ENCODE measurements at places on chromosomes 7 and 10. TPM values are rescaled to one million over a fixed set of nuclear protein-coding genes. Genes with fewer than 3 reads are reported as not detected.

The SFXN2 gene
- polyA plus RNA-seq, result 12.3 TPM

The SPDYE18 gene
- 0.61 TPM for polyA plus RNA-seq

The UTF1 gene
- not detected for polyA plus RNA-seq

The PRXL2A gene
- 214 TPM for polyA plus RNA-seq

The MOGAT3 gene
- polyA plus RNA-seq, result 10.5 TPM

DNA sequence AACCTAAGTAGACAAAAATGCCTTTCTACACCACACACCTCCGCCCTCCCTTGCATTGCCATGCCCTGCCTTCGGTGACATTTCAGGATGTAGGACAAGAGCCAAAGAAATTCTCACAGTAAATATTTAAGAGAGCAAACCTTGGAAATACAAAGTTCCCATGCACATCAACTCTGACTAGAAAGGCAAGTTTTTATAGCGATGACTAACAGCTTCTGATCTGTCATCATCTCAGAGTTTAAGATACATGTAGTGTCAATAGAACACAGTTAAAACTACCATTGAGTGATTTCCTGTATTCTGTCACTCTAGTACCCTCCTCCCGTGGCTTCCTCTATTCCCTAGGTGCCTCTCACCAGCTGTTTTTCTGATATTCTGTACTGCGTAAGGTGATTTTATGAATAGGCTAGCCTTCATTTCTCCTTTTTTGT lies 20.7 kb downstream of the SLC16A9 start:
- DNase-seq, result no peak

DNA sequence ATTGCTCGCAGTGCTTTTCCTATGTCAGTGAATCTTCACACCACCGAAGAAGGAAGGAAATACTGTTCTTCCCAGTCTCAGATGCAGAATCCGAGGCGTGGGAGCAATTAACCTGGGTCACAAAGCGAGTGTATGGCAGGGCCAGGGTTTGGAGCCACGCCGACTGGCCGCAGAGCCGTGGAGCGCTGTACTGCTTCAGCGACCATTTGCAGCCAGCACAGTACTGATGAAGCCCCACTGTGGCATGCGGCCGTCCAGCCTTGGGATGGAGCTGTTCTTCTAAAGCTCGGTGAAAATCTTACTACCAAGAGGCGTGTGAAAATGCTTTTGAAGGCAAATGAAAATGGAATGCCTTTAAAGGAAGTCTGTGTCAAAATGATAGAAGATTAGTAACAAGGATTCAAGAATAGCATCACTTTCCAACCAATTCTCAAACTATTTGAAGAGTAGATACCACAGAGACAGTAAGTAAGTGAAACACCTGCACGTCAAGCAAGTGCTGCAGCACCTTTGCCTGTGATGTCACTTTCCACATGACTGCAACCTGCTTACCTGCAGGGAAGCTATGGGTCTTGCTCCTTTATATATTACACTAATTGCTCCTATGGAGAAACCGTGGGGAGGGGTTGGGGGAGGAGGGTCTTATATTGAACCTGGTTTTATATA lies 4.9 kb downstream of the PPP2R2D start:
- DNase-seq, result no peak

- DNase-seq, result no peak
These were observed 239.0 kb upstream of the PODXL start for GRCh38 chr7:131795400-131795799.

DNA sequence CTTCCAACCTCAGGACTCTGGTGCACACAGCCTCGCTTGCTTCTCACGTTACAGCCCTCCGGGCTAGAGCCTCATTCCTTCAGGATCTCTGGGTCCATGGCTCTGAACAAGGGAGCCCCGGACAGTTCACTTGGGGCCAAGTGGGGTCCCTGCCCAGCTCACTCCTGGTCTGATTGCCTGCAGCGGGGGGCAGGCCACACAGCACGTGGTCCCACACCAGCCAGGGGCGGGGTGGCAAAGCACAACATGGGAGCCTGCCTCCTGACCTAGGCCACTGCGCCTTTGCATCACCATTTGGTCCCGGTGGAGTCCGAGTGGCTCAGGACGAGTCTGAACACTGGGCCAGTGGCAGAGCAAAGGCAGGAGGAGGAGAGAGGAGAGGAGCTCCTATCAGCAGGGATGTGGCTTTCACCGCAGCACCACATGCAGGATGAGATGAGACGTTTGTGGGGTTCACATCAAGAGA lies 13.4 kb upstream of the CRYGN start:
- DNase-seq, result no peak

- DNase-seq, result peak; percentile 79
These were observed 3.5 kb downstream of the ARID5B start for GRCh38 chr10:61904733-61905725.

GRCh38 chr10:117550076-117550475 lies 7.5 kb downstream of the EMX2 start:
- DNase-seq, result no peak

GRCh38 chr7:83807774-83808173 lies 158.8 kb upstream of the SEMA3E start:
- no peak for DNase-seq

- no peak for DNase-seq
These were observed 618 bp upstream of the TBXAS1 start for GRCh38 chr7:139828446-139828845.

- no peak for DNase-seq
These were observed 81.0 kb downstream of the CFAP58 start for GRCh38 chr10:104434601-104435000.

DNA sequence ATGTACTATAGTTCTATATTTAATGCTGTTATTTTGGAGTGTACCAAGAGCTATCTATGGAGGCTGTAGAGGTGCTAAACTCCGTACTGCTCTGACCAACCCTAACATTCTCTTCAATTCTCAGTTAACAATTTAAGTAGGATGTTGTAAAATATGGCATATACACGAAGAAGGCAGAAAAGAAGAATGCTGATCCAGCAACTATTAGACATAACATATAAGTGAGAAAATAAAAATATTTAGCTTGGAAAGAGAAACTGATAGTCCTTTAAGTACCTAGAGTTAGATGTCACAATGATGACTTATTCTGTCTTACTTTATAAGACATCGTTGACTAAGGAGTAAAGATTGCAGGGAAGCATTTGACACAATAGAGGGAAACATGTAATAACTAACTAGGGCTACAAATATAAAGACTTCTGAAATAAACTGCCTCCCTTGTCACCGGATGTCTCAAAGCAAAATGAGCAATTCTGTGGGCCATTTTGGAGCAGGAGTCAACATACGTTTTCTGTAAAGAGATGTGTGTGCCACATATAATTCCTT lies 159.5 kb downstream of the CPEB3 start:
- DNase-seq, result no peak

GRCh38 chr10:116699471-116700150 lies 42.8 kb downstream of the HSPA12A start:
- DNase-seq, result no peak

- no peak for DNase-seq
These were observed 108.6 kb upstream of the COL1A2 start for GRCh38 chr7:94286111-94286510.

GRCh38 chr7:4745971-4746919 lies 29.2 kb upstream of the AP5Z1 start:
- DNase-seq, result peak; percentile 64

GRCh38 chr7:127413962-127414361 lies 21.5 kb upstream of the ZNF800 start:
- DNase-seq, result no peak

GRCh38 chr10:97873569-97873968 lies 23.9 kb downstream of the GOLGA7B start:
- no peak for DNase-seq

- DNase-seq, result no peak
These were observed 782.1 kb upstream of the LRRN3 start for GRCh38 chr7:110308791-110309190.

DNA sequence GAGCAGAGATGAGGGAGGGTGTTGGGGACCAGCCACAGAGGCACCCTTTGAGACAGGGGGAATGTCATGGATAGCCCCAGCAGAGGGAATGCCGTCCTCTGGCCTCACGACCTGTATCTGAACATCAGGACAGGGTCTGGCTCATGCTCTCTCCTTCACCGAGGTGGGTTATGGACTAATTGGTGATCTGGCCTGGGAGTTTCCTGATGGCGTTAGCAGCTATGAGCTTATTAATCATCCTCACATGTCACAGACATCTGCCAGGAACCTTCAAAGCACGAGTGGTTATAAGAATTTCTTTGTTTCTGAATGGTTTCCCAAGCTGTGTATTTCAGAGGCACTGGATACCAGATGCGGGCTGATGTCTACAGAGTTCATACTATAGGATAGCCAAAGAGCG lies 6.9 kb downstream of the CPA4 start:
- DNase-seq, result no peak

- no peak for DNase-seq
These were observed 22.5 kb downstream of the CAV1 start for GRCh38 chr7:116547347-116547746.

GRCh38 chr7:108112683-108113082 lies 17.5 kb downstream of the LAMB4 start:
- DNase-seq, result no peak

GRCh38 chr7:112798274-112799159 lies 8.3 kb upstream of the TMEM168 start:
- no peak for DNase-seq

- DNase-seq, result no peak
These were observed 95.4 kb downstream of the HIF1AN start for GRCh38 chr10:100631192-100631591.

GRCh38 chr10:44279426-44280126 lies 105.3 kb downstream of the CXCL12 start:
- DNase-seq, result no peak

DNA sequence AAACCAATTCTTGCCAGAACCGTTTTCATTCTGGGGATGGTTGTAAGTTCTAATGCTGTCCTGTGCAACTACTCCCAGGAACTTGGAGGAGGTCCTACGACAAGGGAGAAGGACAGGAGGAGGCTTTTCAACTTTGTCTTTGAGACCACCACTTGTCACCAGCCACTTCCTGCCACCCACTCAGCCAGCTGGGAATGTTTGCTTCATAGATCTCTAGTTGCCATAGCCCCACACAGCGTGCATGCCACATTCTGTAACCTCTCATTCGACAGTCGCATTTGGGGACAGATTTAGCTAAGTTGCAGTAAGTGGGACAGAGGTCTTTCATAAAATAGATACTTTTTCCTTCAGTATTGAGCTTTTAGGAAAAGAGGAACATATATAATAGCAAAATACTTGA lies 78.0 kb downstream of the TAF3 start:
- no peak for DNase-seq

DNA sequence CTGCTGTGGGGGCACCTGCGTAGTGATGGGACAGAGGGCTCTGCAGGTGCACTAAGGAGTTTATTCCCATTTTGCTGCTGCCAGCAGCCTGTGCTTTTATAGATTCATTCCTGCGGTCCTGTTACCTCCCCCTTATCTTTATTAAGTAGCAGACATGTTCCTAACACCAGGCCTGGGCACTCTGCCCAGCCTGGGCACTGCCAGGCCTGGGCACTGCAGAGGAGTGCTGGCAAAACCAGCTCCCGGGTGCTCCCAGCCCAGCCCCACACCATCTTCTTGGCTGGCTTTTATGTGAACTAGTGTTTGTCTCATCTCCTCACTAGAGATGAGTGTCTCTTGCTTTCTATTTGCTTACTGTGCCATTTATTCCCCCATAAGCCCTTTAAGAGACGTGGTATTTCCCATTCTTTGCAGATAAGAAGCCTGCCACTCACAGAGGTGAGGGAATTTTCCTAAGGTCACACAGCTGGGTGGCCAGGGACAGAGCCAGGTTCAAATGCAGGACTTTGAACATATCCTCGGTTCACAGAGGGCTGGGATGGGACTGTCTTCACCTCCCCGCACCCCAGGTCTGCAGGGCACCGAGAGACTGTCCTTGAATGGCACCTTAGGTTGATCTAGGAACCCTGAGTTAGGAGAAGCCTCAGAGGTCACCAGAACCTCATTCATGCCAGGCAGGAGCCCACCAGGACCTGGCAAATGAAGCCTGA lies 14.6 kb upstream of the DRGX start:
- DNase-seq, result no peak

GRCh38 chr10:105993609-105994008 lies 1170.9 kb downstream of the SORCS1 start:
- DNase-seq, result no peak

DNA sequence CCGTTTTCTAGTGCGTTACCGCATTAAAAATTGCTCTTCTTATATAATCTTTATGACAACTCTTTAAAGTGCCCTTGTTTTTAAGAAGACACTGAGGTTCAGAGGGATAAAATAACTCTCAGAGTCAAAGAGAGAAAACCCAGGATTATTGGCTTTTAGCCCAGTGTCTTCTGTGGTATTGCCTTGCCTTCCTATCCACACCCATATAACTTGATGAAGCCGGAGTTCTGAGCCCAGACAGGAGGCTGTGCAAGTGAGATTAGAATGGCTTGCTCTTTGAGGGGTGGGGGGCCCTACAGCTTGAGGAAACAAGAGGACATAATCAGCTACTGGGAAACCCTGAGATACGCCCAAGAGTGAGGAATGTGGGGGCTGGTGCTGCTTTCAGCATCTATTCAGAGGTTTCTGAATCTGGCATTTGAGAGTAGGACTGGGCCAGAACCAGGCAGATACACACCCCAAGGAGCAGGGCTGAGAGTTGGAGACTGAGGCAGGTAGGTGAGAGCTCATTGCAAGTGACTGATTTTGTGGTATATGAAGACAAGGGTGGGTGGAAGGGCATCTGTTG lies 2.3 kb downstream of the PRXL2A start:
- peak; percentile 4 for DNase-seq

DNA sequence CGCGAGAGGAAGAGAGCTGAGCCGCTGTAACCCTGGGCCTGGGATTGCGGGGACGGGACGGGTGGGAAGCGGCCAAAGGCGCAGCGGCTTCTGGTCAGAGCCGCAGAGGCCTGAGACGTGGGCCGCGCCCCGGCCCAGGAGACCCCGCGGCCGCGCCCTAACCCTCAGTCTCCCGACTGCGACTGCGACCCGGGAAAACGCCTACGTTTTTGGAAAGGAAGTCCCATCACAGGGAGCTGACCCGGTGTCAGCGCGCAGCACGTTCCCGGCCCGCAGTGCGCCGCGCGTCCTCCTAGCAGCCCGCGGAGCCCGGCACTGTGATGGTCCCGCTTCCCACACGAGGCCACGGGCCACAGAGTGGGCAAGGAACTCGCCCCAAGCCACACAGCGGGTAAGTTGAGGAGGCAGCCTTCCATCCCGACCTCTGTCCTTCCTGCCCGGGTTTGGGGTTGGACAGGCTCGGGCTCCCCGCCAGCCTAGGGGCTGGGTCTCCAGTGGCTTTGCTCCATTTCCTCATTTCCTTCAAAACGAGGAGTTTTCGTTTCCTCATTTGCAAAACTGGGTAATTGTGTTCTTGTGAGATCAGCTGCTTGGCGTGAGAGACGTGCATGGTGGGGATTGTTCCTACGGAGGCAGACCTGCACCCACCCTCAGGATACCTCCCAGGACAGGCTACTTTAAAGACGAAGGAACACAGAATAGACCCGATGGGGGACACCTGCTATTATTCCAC lies 1.2 kb downstream of the GPNMB start:
- no peak for DNase-seq

GRCh38 chr7:112889268-112889667 lies 99.1 kb upstream of the TMEM168 start:
- DNase-seq, result no peak

GRCh38 chr10:132788180-132788830 lies 2.4 kb upstream of the NKX6-2 start:
- no peak for DNase-seq
